ENCODE measurements at places on chromosomes 7 and 10.
A peak's percentile ranks its signal among the peaks of the same experiment; 100 is the strongest.

DNA sequence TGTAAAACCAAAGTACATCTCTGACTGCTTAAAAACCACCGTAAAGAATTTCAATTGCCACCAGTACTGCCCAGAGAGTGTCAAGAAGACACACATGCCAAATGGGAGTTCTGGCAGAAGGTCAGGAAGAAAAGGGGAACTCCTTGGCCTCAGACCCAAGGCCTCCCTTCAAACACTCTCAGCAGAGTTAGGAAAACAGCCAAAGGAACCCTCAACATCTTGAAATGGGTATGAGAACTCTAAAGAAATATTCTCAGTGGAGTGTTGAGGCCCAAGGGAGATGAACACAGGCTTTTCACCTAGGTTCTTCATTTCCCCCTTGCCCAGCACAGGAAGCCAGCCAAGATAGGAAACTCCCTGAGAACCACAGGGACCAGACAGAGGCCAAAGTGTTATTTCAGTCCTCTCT, 96.1 kb upstream of the ASAH2 start:
- DNase-seq: peak; percentile 9

DNA sequence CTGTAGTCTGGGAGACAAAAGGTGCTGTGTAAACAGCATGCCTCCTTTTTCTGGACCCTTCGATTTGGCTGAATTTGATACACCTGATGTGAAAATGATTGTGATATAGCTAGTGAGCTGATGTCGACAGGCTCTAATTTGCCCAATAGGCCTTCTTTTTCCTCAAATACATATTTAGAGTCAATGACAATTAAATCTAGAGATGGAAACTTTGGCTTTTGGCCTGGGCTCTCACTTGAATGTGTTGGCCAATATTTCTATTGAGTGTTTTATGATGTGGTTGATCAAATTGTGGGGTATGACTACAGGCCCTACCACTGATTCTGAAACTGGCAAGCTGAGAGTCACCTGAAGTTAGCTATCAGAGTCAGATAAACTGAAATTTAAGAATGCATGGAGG, 151.8 kb upstream of the MEOX2 start:
- no peak for DNase-seq

- DNase-seq: no peak
These were observed 56.7 kb downstream of the NSUN6 start for GRCh38 chr10:18594574-18595156.

DNA sequence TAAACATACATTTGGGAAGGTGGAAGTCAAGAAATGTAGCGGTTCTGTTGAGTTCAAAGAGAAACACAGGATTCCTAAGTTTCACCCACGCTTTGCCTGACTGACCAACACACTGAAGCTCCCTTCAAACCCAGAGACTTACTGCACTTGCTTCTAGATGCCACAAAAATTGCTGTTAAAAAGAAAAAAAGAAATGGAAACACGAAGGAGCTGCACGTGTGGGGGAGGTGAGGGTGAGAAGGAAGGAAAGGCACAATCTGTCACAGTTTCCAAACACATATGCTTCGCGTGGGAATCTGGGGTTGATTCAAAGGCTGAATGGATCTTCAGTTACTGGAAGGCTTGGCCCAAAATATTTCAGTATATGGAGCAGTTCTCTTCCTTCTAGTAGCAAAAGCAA, 495.6 kb downstream of the DNAJB6 start:
- DNase-seq: no peak

DNA sequence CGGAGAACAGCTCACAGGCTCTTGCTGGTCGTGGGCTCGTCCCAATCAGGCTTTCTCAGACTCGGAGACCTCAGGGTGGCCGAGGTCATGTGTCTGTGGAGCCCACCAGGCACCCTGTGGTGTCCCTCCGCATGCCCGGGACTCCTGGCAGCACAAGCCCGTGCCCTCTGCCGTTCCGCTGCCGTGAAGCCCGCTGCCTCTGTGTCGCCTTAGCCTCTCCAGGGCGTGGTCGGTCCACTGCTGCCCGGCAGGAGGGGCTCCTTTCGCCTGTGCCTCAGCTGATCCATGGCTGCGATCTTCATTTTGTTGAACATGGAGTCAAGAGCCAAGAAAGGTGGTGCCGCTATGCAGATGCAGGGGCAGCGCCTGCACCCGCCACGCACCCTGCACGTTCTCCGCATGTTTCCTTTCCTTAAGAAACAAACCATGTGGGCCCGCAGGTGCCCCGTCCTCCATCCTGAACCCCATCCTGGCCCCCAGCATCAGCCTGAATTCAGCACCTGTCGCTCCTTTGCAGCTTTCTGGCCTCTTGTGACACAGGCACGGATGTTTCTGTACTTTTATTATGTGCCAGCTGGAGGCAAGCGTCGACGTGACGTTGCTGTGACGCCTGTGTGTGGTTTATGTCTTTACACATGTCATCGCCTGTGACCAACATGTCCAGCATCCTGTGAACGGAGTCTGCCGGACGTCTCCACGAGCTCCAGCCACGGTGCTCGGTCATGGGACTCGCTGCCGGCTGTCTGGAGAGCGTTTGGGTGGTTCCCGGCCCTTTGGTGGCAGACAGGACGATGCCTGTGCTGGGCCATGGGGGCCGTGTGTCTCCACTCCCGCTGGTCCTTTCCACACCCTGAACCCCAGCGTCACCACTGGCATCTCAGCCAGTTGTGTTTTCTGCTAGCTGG, 69.9 kb downstream of the NKX6-2 start:
- DNase-seq: no peak

DNA sequence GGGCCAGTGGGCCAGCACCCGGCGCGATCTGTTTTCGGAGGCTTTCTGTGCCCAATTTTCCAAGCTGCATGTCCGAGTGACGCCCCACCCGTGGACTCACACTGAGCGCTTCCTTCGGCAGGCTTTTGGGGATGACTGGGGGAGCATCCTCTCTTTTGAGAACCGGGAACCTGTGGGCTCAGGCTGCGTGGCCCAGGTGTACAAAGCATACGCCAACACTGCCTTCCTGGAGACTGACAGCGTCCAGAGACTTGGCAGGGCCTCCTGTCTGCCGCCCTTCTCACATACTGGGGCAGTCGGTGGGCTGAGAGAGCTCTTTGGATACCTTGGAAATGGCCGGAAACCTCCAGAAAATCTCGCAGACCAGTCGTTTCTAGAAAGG, 1.0 kb downstream of the ADCK2 start:
- no peak for DNase-seq

DNA sequence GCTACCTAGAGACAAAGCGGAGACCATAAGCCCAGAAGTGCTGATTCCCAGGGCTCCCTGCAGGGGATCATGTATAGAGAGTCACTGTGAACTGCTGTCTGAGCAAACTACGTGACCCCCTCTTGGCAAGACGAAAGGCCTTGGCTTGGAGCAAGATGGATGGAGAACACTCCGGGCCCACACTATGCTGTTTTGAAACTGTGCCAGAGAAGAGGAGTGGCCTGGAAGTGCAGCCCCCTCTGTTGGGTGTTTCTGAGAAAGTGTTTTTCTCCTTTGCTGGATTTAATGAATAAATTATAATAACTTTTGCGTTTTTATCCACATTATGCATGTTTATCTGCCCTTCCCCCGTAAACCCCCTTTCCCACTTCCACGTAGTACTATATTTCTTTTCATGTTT, 639.3 kb upstream of the GALNT17 start:
- no peak for DNase-seq

- DNase-seq: peak; percentile 57
These were observed 26.0 kb downstream of the ASB4 start for GRCh38 chr7:95511716-95512260.

- no peak for DNase-seq
These were observed 224.9 kb upstream of the TMEM229A start for GRCh38 chr7:124257638-124258308.

- no peak for DNase-seq
These were observed 132.1 kb downstream of the INHBA start for GRCh38 chr7:41570766-41571165.

- no peak for DNase-seq
These were observed 76.6 kb upstream of the HGF start for GRCh38 chr7:81846398-81846797.

DNA sequence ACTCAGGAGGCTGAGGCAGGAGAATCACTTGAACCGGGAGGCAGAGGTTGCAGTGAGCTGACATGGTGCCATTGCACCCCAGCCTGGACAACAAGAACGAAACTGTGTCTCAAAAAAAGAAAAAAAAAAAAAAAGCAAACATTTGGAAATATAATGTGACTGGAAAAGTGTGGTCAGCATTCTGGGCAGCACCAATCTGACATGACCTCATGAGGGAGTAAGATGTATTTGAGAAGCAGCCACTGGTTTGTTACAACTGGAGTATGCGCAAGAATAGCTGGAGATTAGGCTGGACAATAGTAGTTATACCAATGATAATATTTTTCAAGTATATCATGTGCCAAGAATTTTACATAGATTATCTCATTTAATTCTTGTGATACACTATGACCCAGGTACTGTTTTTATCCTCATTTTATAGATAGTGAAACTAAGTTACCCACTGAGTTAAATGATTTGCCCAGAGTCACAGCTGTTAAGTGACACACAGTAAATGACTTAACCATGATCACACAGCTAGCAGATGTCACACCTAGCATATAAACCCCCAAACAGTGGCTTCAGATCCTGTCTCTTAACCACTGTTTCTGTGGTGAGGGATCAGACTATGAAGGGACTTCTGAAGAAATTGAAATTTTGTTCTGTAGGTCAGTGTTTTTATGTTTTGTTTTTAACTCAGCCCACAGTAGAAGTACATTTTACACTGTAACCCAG, 11.1 kb downstream of the MCU start:
- DNase-seq: no peak

- DNase-seq: peak; percentile 80
These were observed 34.1 kb downstream of the NET1 start for GRCh38 chr10:5446390-5446926.

GRCh38 chr10:77855404-77856155, 71.0 kb downstream of the DLG5 start:
- no peak for DNase-seq

GRCh38 chr7:112145206-112145605, 61.0 kb downstream of the DOCK4 start:
- no peak for DNase-seq

GRCh38 chr7:115056019-115056418, 134.1 kb downstream of the MDFIC start:
- no peak for DNase-seq

GRCh38 chr10:23201837-23202236, 9.7 kb downstream of the PTF1A start:
- DNase-seq: no peak

DNA sequence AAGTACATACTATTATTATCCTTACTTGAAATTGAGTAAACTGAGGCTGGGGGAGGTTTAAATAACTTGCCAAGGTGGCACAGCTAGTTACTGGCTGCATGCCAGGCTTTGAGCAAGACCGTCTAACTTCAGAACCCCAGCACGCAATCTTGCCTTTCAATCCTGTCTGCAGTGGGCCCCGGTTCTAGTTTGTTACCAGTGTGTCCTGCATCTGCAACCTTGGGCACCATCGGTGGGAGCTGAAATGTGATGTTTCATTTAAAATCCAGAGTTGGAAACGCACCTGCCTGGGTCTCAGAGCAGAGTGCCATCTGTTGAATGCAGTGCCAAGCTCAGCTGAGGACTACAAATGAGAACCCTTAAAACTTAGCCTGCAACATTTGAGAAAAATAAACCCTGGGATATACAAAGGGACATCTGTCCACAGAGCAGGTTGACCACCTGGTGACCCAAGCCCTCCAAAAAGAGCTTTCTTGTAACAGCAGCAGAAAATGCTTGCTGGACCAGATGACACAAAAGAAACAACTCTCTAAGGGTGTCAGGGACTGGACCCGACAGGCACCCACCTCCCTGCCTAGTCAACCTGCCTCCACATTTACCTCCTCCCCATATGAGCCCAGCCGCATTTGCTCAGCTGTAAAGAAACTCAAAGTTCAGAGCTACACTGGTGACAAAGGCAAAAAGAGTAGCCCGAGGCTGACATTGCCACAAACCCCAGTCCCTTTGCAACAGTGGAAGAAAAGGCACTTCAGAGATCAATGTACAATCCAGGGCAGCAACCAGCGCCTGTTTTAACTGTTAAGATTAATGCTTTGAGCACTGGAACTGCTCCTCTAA, 1.7 kb downstream of the SH3PXD2A start:
- no peak for DNase-seq

DNA sequence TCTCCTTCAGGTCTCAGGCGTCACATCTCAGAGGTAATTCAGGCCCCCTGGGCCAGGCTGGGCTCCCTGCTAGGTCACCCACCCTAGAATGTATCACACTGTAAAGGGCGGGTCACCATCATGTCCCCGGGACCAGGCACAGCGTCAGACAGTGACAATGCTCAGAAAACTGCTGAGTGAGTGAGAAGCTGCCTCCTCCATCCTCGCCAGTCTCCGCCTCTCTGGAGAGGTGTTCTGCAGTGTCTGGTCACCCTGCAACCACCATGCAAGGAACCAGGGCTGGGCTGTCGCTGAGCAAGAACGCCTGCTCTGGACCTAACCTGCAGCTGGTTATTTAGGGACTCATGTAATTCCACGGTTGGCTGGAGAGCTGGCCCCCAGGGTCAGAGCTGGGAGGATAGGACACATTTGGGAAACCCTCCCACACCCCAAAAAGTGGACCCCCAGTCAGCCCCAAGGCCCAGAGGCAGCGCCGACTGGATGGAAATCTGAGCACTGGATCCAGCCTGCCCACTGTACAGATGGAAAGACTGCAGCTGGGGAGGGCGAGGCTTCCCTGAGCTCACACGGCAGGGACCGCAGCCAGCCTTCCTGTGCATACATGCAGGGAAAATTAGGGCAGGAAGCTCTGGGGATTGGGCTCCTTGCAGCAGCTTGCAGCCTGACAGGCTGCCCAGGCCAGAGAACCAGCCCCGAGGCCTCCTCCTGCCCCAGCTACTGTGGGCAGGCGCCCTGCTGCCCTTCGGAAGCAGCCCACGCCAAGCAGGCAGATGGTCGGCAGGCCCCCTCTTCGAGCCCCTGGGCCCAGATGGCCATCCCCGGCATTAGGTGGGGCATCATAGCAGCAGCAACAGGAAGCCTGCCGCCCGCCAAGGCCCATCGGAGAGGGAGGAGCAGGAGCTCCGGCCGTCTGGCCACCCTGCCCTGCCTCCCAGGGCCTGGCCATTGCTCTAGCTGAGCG, 105.4 kb upstream of the ZMIZ1 start:
- no peak for DNase-seq

- DNase-seq: no peak
These were observed 351.1 kb downstream of the ACTR3B start for GRCh38 chr7:153110606-153111005.

DNA sequence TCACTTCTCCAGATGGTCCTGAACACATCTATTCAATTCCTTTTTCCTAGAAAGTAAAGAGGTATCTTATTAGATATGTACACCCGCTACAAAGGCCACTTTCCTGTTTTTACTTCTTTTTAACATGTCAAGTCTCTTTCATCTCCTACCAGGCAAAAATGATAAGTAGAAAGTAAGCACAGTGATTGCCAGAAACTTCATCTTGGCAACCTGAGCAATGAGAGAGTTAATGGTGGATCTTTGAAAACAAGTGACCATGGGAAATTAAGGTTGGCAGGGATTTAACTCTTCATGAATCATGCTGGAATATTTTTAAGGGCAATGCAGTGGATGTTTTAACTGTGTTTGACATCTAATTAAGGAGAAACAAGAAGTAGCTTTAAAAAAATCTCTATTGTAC, 2.7 kb downstream of the SEMA3A start:
- DNase-seq: no peak

Measured in activated naive CD8-positive, alpha-beta T cell treated with anti-CD3 and anti-CD28 coated beads, Interleukin-2, amount 50 U/mL, for 24 hours (primary cell).